ENCODE measurements at places on chromosomes 16 and 17.

DNA sequence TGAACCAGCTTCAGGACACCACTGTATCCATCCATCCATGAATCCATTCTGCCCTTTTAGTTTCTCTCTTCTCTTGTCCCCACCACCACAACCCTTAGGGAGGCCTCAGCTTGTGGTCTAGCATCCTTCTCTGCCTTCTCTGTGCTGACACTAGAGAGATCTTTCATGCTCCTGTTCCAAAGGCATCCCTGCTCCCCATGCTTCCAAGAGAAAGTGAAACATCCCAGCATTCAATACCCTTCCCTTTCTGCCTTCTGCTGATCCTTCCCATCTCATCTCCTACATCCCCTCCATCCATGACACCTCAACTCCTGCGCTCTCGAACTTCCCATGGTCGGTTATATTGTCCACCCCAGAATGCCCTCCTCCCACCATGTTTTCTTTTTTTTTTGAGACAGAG, 10.0 kb downstream of the RAPGEFL1 start:
- DNase-seq, result no peak

GRCh38 chr16:51133688-51134087, 17.4 kb downstream of the SALL1 start:
- no peak for DNase-seq

DNA sequence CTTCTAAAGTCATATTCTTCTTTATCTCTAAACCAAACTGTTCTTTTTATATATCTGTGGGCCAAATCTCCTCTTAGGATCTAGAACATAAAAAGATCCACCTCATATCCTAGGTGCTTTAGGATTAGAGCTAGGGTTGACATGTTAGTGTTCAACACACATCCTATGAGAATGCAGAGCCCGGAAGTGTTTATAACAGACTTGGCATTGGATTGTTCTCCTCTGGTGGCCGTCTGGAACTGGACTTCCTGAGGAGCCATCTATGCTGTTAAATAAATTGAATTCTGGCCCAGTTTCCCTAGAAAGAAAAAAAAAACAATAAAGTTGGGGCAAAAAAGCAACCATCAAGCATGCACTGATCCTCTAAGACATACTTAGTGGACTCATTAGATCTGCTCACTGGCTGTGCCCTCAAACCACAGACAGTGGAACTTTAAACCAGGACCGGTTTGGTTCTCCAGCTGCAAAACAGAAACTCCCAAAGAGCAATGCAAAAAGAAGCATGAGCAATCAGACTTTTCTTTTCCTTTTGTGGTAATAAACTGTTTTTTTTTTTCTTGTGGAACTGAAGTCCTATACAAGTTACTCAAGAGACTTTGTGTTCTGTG, 182.5 kb downstream of the ZNF18 start:
- DNase-seq, result no peak

GRCh38 chr16:19645557-19645981, 72.5 kb downstream of the KNOP1 start:
- no peak for DNase-seq

DNA sequence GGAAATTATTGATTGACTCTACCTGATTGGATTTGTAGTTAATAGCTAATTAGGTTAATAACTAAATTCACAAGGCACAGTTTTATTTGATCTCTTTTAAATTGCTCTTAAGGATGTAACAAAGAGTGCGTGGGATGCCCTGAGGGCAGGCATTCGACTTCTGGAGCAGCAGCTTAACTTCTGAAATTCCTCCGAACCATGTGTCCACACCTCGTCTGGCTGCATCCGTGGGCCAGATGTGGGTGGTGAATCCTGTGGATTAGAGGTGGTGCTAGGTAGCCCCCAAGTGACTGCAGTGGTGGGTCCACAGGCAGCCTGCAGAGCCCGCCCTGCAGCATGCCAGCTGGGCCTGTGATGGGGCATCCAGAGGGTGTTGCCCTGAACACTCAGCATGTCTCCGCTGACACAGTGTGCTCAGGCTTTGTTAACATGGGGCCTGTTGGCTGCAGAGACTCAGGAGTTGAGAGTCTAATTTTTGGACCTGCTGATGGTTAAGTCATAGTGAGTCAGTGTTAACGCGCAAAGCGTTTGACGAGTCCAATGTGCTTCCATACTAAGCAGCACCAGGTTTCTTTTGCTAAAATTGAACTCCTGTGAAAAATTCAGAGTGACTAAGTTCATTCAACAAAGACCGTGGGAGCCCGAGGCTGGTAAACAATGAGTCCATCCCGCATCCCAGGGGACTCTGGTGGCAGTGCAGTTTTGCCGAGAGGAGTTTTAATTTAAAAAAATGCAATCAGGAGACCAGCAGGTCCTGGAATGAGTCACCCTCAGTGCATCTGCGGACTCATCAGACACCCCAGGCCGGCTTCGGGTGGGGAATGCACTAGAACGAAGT, 3.8 kb upstream of the NPB start:
- DNase-seq, result no peak

GRCh38 chr16:87316923-87317749, at the start of gene C16orf95:
C16orf95 (minus strand) TSS chr16:87317392; CDS start chr16:87317242, 150 bp downstream.
- DNase-seq, result peak; percentile 96

GRCh38 chr17:1758807-1759206, 3.1 kb upstream of the SERPINF1 start:
- no peak for DNase-seq

DNA sequence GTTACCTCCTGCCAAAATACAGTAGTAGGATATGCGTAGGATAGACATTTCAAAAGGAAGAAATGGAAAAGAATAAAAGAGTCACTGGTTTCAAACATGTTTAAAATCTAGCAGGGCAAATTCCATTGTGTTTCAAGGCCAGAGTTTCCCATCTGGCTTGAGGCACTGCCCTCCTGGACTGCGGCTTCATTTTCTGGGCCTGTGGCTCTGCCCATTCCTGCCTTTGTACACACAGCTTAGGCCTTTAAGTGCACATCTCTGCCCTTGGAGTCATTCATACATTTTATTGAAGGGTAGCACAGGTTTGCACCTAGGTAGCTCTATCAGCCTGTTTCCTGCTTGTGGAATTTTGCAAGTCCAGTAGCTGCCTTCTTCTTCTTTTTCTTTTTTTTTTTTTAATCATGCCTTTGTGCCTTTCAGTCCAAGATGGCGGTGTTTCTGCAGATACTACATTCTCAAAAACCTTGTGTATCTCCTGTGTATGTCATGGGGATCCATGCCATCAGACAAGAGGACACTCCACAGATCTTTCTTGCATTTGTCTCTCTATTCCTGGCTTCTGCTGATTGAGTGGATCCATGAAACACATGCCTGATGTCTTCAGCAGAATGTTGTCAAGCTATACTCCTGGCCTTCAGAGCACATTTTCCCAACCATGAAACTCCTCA, 282.9 kb downstream of the BCAS3 start:
- DNase-seq, result no peak

DNA sequence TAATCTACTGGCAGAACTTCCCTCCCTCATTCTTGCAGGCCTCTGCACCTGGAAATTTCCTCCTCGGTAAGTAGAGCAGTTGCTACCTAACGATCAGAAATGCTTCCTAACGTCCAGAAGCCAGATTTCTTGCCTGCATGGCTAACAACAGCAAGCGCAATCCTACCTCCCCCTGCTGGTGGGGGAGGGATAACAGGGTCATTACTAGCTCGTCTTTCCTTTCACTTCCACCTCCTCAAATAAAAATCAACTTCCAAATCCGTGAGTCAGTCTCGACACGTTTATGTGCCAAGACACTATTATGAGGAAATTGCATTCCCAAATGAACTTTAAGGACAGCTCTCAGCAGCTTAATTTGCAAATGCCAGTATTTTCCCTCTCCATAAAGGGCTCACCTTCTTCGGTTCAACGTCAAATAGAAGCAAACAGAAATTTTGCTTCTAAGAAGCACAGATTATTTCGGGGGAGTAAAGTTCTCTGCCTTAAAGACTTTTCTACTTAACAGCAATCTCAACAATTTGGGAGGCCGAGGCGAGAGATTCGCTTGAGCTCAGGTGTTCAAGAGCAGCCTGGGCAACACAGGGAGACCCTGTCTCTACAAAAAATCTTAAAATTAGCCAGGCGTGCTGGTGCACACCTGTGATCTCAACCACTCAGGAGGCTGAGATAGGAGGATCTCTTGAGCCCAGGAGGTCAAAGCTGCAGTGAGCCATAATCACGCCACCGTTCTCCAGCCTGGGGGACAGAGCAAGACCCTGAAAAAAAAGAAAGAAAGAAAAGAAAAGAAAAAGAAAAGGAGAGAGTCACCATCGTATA, 188.6 kb upstream of the PSMD7 start:
- DNase-seq, result peak; percentile 2

- DNase-seq, result no peak
Measured at GRCh38 chr16:87321336-87322107, 4.3 kb upstream of the C16orf95 start.

DNA sequence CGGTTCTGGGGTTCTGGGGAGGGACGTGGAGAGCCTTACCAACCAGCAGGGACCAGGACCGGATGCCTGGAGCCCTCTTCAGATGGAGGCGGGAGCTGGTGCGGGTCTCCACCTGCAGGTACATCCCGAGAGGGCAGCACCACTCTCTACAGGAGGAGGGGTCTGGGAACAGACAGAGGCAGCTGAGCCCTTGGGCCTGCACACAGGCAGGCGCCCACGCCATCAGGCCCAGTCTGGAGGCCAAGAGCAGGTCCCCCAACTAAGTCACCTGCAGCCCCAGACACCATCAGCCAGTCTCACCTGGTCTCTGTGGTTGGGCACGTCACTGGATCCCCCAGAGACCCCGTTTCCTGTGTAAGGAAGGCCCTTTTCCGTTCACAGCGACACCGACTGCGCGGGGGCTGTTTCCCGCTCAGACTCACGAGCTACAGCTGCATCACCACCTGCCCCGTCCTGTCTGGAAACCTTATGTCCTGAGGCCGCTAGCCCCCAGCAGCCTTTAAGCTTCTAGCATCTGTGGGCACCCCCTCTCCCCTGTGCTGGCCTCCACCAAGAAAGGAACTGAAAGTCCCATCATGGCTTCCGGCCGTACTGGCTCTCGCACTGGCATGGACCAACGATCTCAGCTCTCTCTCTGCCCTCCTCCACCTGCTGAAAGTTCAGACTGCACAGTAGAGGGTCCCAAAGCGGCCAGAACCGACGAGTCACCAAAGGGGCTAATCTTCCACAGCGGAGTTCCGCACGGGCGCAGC, 1.2 kb downstream of the CYBC1 start:
- peak; percentile 48 for DNase-seq

GRCh38 chr17:69480245-69480644, 65.7 kb downstream of the MAP2K6 start:
- no peak for DNase-seq

DNA sequence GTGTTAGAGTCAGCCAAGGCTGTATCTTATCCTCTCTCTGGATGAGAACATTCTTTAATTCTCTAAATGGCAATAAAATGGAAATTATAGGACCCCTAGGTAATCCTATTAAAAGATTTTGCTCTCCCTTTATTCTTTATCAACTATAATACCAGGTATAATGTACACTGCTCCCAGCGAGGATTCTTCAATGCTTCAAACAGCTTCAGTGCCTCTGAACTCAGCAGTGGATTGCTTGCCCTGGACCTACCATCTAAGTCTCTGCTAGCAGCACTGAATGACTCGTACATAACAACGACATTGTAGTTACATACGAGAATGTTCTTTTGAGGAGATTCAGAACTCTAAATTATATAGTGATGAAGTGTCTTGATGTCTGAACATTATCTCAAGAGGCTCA, 3.7 kb upstream of the OR3A2 start:
- no peak for DNase-seq

- DNase-seq, result no peak
Measured at GRCh38 chr17:39665642-39666224, 584 bp downstream of the TCAP start.

DNA sequence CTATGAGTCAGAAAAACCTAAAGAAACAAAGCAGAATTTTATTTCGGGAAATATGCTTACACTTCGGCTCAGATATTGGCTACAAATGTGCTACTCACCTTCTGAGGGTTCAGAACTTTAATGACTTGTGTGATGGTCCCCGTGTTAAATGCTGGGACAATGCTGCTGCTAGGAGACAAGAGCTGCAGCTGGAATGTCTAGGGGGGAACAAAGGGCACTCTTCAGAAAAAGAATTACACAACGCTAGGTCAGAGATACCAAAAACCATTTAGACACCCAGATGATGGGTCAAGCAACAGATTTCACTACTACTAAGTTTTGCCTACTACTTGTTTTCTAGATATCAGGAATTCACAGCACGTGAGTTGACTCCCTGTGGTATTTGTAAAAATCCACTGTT, 10.0 kb upstream of the PHLPP2 start:
- no peak for DNase-seq

DNA sequence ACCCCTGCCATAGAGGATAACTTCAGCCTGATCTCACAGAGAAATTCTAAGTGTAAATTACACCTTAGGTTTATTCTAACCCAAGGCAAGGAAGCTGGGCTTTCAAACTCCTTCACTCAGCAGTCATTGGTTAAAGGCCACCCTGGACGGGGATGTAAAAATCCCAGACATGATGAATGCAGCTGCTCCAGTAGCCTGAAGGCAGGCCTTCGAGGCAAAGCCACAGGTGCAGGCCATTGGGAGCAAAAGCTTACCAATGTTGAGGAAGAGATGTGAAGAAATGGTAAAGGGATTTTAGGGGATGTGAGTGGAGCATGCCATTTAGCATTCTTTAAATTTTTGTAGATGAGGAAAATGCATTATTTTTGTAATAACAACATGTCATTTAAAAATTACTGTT, 514.4 kb downstream of the XYLT1 start:
- no peak for DNase-seq

DNA sequence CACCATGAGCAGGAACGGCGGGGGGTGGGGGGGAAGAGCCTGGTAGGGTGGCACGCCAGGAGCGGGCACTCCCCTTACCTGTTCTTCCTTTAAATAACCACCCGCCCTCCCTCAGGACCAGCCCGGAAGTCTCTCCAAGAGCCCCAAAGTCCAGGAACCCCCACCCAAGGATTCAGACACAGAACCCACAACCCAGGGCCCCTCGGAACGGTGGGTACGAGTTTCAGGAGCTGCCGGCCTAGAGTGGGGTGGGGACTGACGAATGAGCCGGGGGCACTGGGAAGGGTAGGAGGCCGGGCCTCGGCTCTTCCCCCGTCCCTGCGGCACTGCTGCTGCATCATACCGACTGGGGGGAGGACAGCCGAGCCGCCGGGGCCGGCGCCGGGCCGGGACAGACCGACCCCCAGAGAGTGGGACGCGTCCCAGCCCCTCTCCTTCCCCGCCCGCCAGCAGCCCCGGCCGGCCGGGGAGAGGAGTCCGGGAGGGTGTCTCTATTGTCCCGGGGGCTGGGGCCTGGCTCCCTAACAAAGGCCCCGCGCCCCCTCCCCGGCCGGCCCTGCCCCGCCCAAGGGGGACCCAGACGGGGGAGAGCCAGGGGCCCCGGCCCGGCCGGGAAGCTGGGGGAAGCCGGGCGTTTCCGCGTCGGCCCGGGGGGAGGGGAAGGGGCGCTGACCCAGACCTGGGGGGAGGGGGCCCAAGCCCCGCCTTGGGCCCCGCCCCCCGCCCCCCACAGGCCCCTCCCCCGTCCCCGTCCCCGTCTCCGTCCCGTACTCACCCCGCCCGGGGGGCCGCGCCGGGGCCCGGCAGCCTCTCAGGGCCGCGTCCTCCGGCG, 747 bp downstream of the ATXN7L3 start:
- DNase-seq, result peak; percentile 48

- no peak for DNase-seq
Measured at GRCh38 chr16:2007081-2007836, 2.4 kb downstream of the ZNF598 start.

- no peak for DNase-seq
Measured at GRCh38 chr16:81782236-81782635, 3.1 kb downstream of the PLCG2 start.

- DNase-seq, result no peak
Measured at GRCh38 chr17:15409721-15410250, 57.6 kb downstream of the CDRT4 start.

GRCh38 chr16:85902366-85903155, 3.6 kb downstream of the IRF8 start:
- DNase-seq, result no peak

All from CD4-positive, alpha-beta T cell (primary cell).